Foreskin melanocyte (primary cell): ENCODE measurements at places on chromosomes 2 and 18.

GRCh38 chr2:71667256-71668182 lies 214.2 kb downstream of the DYSF start:
- DNase-seq = no peak

DNA sequence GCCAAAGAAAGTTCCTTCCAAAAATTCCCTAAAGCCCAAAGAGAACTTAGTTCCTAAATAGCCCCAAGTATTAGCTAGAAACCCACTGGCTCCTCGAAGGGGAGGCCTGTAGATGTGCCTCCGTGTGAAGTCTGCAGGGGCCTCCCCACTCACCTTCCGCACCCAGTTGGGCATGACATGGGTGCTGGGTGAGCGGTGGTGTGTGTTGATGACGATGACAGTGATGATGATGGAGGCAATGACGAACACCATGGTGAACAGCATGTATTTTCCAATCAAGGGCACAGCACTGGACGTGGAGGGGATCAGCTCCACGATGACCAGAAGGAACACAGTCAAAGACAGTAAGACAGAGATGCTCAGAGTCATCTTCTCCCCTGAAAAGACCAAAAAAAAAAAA lies 14.5 kb downstream of the CHRNA1 start:
- no peak for DNase-seq

GRCh38 chr2:194730266-194730665 lies 926.8 kb upstream of the SLC39A10 start:
- DNase-seq = no peak

DNA sequence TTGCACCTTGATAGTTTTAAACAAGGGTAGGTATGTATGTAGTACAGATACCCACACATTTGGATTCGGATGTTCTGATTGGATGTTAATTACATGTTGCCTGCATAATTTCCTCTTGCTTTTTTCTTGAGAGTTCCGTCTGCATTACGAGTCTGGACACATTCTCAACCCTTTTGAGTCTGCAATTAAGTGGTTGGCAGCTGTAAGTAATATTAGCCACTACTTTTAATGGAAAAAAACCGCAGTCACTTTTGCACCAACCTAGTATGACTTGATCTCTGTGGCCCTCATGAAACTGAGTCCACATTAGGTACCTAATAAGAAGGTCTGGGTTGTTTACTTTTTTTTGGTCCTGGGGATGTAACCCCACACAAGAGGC lies 217.3 kb downstream of the VAPA start:
- no peak for DNase-seq

DNA sequence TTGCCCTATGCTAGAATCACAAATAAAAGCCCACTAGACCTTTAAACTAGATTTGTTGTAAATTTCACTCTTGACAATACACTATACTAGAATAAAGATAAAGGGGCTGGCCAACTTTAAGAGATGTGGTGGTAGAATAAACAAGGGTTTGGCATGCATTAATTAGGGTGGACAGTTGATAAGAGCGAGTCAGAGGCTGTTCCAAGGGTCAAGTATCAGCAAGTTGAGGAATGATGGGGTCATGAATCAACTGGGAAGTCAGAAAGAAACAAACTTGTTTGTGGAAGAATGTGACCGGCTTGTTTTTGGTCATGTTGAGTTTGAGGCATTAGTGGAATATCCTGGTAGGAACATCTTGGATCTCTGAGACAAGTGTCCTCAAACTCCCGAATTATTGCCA lies 398.3 kb upstream of the TNP1 start:
- no peak for DNase-seq

DNA sequence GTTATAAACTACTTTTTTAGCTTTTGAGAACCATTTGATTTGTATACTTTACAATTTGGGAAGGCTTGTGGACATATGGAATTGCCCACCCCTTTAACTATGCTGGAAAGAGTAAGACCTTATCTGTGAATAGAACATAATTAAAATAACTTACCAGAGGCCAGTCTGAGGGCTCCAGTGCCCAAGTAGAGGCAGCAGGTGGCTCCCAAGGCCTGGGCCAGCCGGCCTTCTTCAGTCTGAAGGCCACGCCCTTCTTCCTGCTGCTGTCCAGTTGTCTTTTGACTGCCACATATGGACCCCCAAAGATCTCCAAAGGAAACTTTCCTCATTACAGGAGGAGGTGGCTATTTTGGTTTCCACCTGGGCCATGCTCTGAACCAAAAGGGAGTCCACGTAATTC lies 12.0 kb upstream of the IL18RAP start:
- no peak for DNase-seq

GRCh38 chr2:68806511-68807109 lies 64.6 kb downstream of the BMP10 start:
- no peak for DNase-seq

DNA sequence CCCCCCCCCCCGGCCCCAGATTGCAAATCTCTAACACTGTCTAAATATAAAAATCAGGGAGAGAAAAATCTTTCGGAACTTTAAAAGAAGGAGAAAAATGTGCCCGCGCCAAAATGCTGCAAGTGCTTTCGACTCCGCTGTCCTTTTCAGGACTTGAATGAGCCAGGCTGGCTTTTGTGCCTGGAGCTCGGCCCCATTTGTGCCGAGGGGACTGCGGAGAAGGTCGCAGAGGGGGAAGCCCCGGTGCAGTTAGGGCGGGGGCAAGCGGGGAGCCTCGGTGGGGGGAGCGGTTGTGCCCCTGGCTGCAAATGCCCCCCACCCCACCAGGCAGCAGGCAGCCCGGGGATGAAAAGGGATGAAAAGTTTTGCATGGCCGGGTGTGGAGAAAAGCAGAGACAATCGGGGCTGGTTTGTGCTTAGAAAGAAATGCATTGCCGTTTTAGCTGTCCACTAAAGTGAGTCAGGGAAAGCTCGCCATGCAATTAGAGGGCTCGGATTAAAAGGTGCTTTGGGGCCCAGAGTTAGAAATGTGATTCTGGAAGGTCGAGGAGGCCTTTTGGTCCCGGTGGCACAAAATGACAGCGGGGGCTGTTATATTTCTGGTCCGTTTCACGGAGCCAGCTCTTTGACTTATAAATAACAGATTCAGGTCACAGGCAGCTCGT lies 1.6 kb downstream of the INHBB start:
- DNase-seq = no peak

DNA sequence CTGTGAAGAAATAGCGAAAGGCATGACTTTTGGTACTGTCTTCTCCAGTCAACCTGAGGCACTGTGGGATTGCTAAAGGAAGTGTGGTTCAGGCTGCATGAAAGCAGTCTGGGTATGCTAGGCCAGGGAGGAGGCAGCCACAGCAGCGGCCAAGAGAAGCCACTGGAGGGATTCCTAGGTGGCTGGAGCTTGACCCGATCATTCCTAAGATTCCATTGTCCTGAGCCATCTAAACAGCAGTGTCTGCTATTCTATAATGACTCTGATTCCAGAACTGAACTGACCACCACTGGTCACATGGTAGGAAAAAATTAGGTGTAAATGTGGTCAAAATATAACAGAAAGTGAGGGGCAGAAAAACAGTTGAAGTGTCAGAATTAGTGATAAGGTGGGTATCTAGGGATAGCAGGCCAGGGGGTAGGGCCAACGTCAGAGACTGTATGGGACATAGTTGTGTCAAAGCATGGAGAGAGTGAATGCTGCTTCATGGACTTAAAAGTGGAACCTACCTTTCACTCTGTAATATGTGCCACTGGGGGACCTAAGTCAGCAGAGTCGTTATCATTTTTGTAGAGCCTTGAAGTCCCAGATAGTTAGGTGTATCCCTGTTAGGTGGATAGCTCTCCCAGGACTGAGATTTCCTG lies 204.6 kb downstream of the CTNNA2 start:
- peak; percentile 18 for DNase-seq

GRCh38 chr2:65545837-65546805 lies 113.7 kb upstream of the SPRED2 start:
- peak; percentile 17 for DNase-seq

GRCh38 chr2:151007365-151007764 lies 254.3 kb downstream of the RBM43 start:
- no peak for DNase-seq

GRCh38 chr2:237695201-237695780 lies 67.9 kb downstream of the LRRFIP1 start:
- DNase-seq = peak; percentile 73

DNA sequence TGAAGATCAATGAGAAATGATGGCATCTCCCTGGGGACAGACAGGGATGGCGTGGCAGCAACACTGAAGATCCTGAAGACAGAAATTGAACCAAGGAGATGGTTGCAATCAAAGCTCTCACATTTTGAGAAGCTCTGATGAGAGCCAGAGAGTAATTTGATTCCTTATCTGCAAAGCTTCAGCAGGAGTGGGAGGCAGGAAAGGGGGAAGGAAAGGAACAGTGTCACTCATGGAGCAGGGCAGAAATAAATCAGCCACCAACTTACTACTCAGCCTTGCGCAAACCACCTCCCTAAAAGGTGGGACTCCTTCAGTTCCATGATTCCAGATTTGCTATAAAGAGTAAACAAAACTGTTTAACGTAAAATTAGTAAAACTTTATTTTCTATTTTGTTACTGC lies 119.2 kb downstream of the CACNB4 start:
- no peak for DNase-seq

DNA sequence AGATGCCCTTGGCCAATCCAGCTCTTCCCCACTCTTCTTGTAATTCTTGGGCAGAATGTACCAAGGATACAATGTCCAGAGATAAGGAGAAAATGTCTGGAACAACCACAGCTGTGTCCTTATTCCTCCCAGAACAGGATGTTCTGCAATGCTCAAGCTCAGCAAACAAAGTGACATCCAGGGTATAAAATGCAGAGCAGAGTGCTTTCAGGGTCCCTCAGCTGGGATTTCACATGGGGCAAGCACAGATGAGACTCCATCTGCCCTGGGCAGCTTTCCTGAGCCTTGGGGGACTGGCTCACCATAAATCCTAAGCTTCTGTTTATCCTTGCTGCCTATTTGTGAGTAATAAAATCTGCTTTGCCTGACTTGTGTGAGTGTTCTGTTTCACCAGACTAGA lies 127.4 kb downstream of the VAPA start:
- DNase-seq = no peak

DNA sequence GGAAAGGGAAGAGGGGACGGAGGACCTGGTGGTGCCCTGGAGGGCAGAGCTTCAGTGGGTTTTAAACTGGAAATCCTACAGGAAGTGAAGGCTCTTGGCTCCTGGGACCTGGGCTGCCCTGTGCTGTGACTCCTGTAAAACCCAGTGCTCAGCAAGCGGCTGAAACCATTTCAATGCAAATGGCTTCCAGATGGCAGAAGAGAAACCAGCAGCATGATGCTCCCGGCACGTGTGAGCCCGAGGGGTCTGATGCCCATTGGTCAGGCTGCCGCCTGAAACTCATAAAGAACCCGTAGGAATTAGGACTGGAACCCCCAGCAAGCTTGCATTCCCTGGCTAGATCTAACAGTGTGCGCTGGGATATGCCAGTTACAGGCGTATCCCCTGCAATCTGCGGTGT lies 109.2 kb upstream of the THOC1 start:
- no peak for DNase-seq

- DNase-seq = no peak
Observed at GRCh38 chr2:101736861-101737291, 39.4 kb downstream of the MAP4K4 start.

DNA sequence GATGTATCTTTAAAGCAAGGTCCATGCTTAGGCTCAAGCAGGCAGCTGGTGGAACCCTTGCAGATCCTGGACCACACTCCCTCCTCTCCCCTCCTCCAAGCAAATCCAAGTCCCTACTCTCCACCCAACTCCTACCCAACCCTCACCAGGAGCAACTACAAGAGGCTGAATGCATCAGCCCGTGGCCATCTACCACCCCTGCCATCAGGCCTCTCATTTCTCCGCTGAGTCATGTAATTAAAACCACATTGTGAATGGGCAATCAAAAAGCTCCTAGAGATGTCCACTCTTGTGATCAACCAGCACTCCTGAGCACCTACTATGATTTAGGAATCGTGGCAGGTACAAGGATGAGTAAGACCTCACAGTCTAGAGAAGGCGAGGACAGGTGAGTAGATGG lies 142.2 kb upstream of the CAPN13 start:
- DNase-seq = no peak

DNA sequence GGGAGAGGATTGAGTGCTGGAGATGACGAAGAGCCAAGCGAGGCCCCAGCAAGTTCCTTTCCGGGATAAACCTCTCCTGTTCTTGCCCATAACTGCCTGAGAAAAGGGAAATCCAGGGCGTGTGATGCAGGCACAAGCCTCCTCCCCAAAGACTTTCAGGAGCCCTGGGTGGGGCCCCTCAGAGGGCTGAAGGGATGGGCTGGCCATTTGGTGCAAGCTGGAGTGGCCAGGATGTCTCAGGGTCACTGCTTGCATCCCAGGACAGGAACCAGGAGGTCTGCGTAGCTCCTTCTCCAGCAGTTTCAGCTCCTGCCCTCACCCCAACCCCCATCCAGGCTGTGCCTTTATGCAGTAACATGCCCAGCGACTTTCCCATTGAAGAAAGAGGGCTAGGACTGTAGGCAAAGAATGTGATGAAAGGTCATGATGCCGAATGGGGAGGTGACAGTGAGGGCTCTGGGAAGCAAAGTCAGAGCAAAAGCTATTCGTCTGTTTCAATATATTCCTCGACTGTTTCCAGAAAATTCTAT lies 80.2 kb downstream of the PXDN start:
- DNase-seq = no peak

DNA sequence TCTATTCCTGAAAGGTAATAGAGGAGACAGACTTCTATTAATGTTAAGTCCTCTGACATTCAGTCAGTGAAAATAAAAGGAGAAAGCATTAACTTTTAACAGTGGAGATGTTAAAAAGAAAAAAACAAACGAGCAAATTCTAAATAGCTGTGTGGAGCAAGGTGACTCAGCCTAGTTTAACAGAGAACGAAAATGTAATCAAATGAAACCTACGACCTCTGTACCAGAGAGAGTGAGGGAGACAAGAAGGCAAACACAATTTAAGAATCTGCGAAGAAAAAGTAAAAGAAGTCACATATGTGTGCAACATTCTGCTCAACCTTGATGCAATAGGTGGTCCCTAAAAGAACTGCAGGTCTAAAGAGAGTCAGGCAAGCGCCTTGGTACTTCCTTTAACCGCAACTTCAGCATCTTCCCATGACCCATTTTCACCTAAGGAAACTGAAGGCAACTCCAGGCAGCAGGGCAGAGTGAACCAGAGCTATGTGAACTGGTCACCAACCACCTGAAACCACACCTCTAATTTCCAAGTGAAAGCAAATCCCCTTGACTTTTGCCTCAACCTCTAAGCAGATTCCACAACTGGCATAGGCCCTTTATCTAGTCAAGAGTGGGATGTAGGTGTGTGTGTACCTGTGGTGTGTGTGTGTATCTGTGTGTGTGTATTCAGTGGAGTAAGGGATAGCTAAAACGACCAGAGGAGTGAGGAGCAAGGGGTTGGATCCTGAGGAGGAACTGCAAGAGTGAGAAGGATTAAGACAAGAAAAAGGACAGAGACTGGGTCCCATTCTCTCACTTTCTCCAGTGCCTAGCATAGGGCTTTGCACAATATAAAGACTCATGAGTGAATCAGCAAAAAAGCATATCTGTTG lies 43.0 kb downstream of the FIGN start:
- no peak for DNase-seq

DNA sequence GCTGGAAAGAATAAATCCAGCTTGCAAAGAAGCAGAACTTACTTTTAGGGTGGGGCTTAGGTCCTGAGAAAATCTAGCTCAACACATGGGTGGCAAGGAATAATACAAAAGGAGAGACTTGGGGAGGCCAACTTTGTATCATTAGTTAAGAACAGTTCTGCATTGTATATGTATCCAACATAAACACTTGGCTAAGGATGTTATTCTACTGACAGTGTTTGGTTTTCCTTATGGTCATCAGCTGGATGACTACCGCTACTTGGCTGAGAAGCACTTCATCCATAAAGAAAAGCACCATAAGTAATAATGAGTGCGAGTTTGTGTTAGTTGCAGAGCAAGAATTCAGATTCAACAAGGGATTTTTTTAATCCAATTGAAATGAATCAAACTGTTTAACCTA lies 614.9 kb downstream of the ARHGAP15 start:
- no peak for DNase-seq

- DNase-seq = no peak
Observed at GRCh38 chr2:129237966-129238725, 741.3 kb upstream of the RAB6C start.
